ENCODE measurements at places on chromosomes 6 and 20.

GRCh38 chr20:23640018-23640601, 2.4 kb upstream of the CST3 start:
- DNase-seq = no peak

- DNase-seq = no peak
These were observed 23.7 kb downstream of the EZR start for GRCh38 chr6:158795516-158795915.

DNA sequence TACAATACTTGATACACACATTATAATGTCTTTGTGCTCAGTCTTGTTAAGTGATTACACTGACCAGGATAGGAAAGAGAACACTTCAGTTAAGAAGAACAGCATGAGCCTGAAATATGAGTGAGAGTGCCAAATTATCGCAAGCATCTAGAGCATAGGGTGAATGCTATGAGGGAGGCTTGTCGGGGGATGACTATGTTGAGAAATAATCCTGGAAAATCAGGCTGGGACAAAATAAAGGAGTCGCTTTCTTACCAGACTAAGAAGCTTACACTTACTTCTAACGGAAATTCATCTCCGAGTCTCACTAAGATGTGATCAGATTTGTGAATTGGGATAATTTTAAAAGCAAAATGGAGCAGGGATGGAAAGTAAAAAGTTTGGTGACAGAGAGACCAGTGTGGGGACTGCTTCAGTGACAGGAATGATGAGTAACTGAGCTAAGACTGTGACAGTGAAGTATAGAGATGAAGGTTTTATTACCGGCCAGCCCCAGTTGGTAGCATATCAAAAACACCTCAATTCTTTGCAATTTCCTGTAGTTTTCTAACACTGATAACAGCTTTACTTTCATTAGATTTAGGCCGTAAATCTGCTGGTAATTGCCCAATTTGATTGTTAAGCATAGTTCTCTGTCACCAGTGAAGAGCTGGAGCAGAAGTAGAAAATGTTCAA, 48.4 kb upstream of the DEFB112 start:
- DNase-seq = no peak

DNA sequence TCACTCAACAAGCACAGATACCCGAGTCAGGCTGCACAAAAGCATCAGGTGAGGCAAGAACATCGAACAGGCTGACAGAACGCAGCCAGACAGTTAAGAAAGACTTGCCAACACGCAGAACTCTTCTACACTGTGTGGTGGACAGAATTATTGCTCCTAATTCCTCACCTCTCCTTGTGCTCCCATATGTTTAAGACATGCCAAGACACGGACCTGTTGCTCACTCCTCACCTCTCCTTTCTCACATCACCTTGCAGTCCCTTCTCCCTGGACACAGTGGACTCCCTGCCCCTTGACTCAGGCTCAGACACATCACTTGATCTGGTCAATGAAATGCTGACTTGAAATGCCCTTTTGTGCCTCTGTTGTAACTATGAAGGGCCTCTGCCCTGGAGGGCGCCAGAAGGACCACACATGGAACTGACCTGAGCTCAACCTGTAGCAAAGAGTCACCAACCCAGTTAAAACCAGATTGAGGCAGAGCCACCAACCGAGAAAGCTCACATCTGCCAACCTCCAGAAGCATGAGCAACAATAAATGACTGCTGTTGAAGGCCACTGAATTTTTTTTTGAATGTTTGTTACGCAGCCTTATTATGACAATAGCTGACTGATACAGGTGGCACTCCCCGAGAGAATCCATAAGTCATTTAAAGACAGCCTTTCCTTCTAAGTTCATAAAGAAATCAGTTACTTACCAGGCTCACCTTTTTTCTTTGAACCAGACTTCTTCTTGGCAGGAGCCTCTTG, 24.0 kb downstream of the RRBP1 start:
- DNase-seq = no peak

DNA sequence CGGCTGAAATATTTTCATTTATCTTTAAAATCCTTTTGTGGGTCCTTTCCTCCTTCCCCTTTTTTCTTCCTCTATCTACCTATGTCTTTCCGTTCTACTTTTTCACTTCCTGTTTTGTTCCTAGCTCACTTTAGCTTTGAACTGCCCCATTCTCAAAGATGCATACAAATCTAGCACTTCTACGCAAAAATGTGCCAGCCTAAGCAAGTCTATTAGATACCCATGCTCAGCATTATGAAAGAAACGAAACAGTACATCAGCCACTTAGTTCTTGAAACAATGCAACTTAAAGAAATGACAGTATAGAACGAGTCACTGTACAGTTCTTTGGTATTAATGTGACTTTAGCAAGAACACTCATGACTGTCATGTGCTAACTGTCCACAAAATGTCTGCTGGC, 47.3 kb upstream of the MARCKS start:
- DNase-seq = no peak

GRCh38 chr6:138997136-138997535, 9.1 kb upstream of the REPS1 start:
- DNase-seq = no peak

DNA sequence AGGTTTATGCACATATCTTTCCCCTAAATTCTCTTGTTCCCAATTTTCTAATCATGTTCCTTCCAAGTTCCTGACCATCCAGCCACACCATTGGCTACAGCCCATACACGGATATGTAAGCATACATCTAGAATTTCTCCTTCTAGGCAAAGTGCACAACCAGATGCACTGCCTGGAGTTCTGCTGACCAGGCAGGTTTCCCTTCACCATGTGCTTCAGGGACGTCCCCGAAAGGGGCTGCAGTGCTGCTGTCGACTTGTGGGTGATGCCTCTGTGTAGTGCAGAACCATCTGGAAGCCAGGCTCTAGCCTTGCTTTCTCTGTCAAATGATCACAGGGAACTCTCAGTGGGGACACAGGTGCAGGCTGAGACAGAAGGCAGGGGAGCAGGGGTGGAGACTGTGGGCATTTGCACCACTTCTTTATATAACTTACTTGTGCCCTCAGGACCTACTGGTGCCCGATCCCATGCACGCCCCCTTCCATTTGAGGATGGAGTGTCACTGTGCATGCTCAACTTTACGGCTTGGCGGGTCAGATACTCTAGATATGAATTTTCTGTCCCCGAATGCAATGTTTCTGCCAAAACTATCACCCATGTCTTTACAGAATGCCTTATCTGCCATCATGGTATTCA, 37.5 kb upstream of the SMOC2 start:
- DNase-seq = no peak

- no peak for DNase-seq
These were observed 457.0 kb downstream of the EPM2A start for GRCh38 chr6:145278163-145278807.

- no peak for DNase-seq
These were observed 56.5 kb upstream of the RNF144B start for GRCh38 chr6:18330548-18331081.

GRCh38 chr6:122806291-122806690, 17.2 kb downstream of the SMPDL3A start:
- DNase-seq = no peak

- DNase-seq = no peak
These were observed 3.9 kb upstream of the SSR1 start for GRCh38 chr6:7316658-7317533.

DNA sequence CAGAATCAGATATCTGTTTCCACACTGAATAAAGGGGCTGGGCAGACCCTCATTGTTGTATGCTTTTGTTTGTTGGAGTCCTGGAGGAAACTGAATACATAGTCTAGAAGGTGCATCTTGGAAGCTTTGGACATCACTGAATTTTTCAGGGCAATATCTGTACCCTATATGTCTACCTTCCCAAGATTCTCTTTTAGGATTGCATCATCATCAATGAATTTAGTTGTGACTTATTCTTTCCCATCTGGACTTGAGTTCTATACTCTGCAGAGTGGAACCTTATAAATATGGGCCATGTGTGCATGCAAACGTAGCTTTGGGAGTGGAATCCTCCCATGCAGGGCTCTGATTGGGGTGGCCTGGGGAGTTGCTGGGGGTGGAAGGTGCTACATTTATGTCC, 60.7 kb upstream of the PROKR2 start:
- no peak for DNase-seq

- no peak for DNase-seq
These were observed 88.3 kb upstream of the NT5E start for GRCh38 chr6:85361643-85362014.
